CD4-positive, CD25-positive, alpha-beta regulatory T cell (primary cell): ENCODE measurements at places on chromosomes 4 and X. TPM values are rescaled to one million over a fixed set of nuclear protein-coding genes. Genes with fewer than 3 reads are reported as not detected.

The TMEM255A gene
- not detected for polyA plus RNA-seq

The CT83 gene
- polyA plus RNA-seq, result not detected

The UGT2B17 gene
- not detected for polyA plus RNA-seq

The TRPC3 gene
- polyA plus RNA-seq, result not detected

The POU3F4 gene
- not detected for polyA plus RNA-seq

The CNGA1 gene
- not detected for polyA plus RNA-seq

The WDFY3 gene
- polyA plus RNA-seq, result not detected

The TNMD gene
- polyA plus RNA-seq, result not detected

The PNMA6F gene
- polyA plus RNA-seq, result not detected

The FAM47A gene
- polyA plus RNA-seq, result not detected

The TMPRSS11B gene
- not detected for polyA plus RNA-seq

The LIMCH1 gene
- not detected for polyA plus RNA-seq

The SLC2A9 gene
- polyA plus RNA-seq, result 1.7 TPM

The RADX gene
- 2.5 TPM for polyA plus RNA-seq

The FOXP3 gene
- 174 TPM for polyA plus RNA-seq

The N4BP2 gene
- 10.5 TPM for polyA plus RNA-seq

The UCP1 gene
- polyA plus RNA-seq, result not detected

The TMEM47 gene
- not detected for polyA plus RNA-seq

The ARSJ gene
- polyA plus RNA-seq, result not detected

The DBET gene
- not detected for polyA plus RNA-seq

The SPANXD gene
- not detected for polyA plus RNA-seq

The NONO gene
- 171 TPM for polyA plus RNA-seq

The MTHFD2L gene
- polyA plus RNA-seq, result 6.8 TPM

The MAGEA12 gene
- polyA plus RNA-seq, result not detected

The FAM184B gene
- polyA plus RNA-seq, result 0.03 TPM

The GATA1 gene
- not detected for polyA plus RNA-seq

The CCSER1 gene
- not detected for polyA plus RNA-seq

The CISD2 gene
- polyA plus RNA-seq, result 27.6 TPM

The XAGE2 gene
- not detected for polyA plus RNA-seq

The PYURF gene
- polyA plus RNA-seq, result 276 TPM

The GBA3 gene
- not detected for polyA plus RNA-seq

The MAGEA9B gene
- polyA plus RNA-seq, result not detected

The PPBP gene
- 0.29 TPM for polyA plus RNA-seq

The GLRB gene
- polyA plus RNA-seq, result not detected

The NUP62CL gene
- 2.3 TPM for polyA plus RNA-seq

The HS6ST2 gene
- polyA plus RNA-seq, result not detected

The CFAP47 gene
- not detected for polyA plus RNA-seq

The RHOXF2B gene
- polyA plus RNA-seq, result not detected

The PRKX gene
- polyA plus RNA-seq, result 57.5 TPM

The NLGN4X gene
- polyA plus RNA-seq, result not detected

The RXFP1 gene
- polyA plus RNA-seq, result not detected

The GIMD1 gene
- not detected for polyA plus RNA-seq

The PABPC5 gene
- not detected for polyA plus RNA-seq

The PNMA6A gene
- not detected for polyA plus RNA-seq

The ABCG2 gene
- 0.36 TPM for polyA plus RNA-seq

The MAGEC3 gene
- not detected for polyA plus RNA-seq
